T-helper 17 cell (primary cell): ENCODE measurements at places on chromosomes 16 and 17. TPM values are rescaled to one million over a fixed set of nuclear protein-coding genes. Genes with fewer than 3 reads are reported as not detected.

Gene PTGES3L
- not detected for total RNA-seq

Gene IL21R
- total RNA-seq, result 17.6 TPM

Gene PYDC1
- total RNA-seq, result not detected

- no peaks in the 10 kb centered on the region for H3K27me3 ChIP-seq
- DNase-seq, result no peak
- no peak overlapping the region for H3K27ac ChIP-seq
These were observed 138.3 kb downstream of the SHCBP1 start for GRCh38 chr16:46482895-46483294.

- H3K27ac ChIP-seq, result no peak overlapping the region
- H3K36me3 ChIP-seq, result no peaks in the 10 kb centered on the region
- DNase-seq, result no peak
- H3K4me1 ChIP-seq, result no peaks in the 10 kb centered on the region
- H3K4me3 ChIP-seq, result no peak overlapping the region
- peaks cover 34% of the 10 kb centered on the region for H3K27me3 ChIP-seq
These were observed 323.2 kb upstream of the CDH5 start for GRCh38 chr16:66043326-66043725.

Gene CD300LF
- 1.9 TPM for total RNA-seq

GRCh38 chr16:79932572-79932971, 332.0 kb upstream of the MAF start:
- DNase-seq, result no peak
- H3K4me3 ChIP-seq, result no peak overlapping the region
- no peaks in the 10 kb centered on the region for H3K36me3 ChIP-seq
- no peaks in the 10 kb centered on the region for H3K4me1 ChIP-seq
- H3K27ac ChIP-seq, result no peak overlapping the region
- peaks cover 4% of the 10 kb centered on the region for H3K27me3 ChIP-seq

Gene TBX4
- not detected for total RNA-seq

DNA sequence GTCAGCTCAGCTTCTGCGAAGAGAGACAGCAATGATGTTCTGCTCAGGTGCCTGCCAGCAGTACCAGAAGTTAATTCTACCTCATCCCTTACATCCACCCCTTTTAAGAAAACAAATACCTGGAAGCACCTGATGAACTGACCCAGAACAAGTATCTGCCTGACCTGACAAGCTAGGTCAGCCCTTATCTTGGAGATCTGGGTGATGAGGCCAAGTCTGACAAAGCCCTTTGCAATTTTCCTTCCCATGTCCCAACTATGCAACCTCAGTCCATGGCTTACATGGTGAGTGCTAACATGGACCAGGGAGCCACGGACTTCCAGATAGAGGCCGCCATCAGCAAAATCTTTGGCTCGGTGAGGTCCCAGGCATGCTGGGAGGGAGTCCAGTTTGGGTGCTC, 3.6 kb downstream of the ACADVL start:
- H3K27me3 ChIP-seq, result no peaks in the 10 kb centered on the region
- H3K4me1 ChIP-seq, result peaks cover 26% of the 10 kb centered on the region
- no peak overlapping the region for H3K4me3 ChIP-seq
- peaks cover 3% of the 10 kb centered on the region for H3K36me3 ChIP-seq

DNA sequence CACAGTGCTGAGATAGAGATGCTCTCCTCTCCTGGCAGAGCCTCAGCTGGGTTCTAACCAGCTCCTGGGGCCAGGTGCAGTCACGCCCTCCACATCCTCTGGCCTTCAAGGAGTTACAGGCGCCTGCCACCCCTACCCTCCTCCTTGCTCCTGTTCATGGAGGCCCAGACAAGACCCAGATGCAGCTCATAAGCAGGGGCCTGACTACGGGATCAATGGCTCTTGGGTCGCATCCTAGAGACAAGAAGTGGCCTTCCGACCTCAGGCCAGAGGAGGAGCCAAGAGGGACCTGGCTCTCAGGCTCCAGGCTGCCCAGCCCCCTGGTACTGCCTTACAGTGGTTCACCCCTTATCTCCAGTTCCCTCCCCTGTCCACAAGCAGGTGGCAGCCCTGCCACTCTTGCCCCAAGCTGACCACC, 23.0 kb downstream of the ARHGAP27 start:
- H3K36me3 ChIP-seq, result no peaks in the 10 kb centered on the region
- H3K4me3 ChIP-seq, result peak overlapping the region; percentile 95
- DNase-seq, result no peak
- H3K4me1 ChIP-seq, result peaks cover 44% of the 10 kb centered on the region

DNA sequence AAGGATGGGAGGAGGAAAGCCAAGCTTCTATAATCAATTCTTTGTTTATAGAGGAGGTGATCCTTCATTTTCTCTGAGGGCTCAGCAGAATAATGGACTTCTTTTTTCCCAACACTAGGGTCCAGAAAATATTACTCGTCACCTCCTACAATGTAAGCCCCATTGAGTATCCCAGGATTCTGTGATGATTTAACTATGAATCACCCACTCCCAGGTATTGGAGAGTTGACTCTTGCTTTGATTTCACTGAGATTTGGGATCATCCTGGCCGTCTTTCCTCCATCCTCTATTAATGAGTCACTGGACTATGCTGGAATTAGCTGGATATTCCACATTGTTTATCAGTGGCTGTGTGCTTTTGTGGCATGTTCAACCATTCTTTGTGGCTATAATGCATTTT, 452.0 kb downstream of the NPIPA7 start:
- H3K4me1 ChIP-seq, result no peaks in the 10 kb centered on the region
- H3K36me3 ChIP-seq, result no peaks in the 10 kb centered on the region
- H3K27ac ChIP-seq, result no peak overlapping the region
- DNase-seq, result no peak
- no peak overlapping the region for H3K4me3 ChIP-seq

- H3K27ac ChIP-seq, result peak within 1 kb of the TSS; percentile 73
- peak; percentile 81 for DNase-seq
- H3K27me3 ChIP-seq, result no peaks in the 10 kb centered on the region
- peaks cover 7% of the 10 kb centered on the region for H3K4me1 ChIP-seq
- H3K4me3 ChIP-seq, result peak within 1 kb of the TSS; percentile 83
- H3K36me3 ChIP-seq, result no peaks in the 10 kb centered on the region
These were observed at the start of gene RHOT2 for GRCh38 chr16:667780-668518. TSS of gene RHOT2 (plus strand) at chr16:668132. CDS start at chr16:668200, 68 bp downstream.

Gene CTRB2
- not detected for total RNA-seq

Gene IL32
- total RNA-seq, result 1,099 TPM
